Neural crest cell (in vitro differentiated cells): ENCODE measurements at places on chromosomes 1 and 21.
A peak's percentile ranks its signal among the peaks of the same experiment; 100 is the strongest.

DNA sequence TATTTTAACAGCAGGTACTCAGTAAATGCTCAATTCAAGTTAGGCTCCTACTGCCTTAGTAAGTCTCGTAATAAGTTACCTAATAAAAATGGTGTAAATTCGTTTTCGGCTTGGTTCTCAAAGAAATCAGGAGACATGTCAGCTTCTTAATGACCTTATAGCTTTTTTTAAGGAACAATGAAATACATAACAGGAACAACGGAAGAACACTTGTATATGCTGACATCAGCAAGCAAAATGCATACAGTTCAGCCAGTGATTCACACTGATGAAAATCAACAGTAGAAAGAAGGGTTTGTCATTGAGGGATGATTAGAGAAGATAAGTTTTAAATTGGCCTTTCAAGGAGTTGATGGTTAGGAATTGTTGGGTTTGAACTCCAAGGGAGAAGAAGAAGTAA lies 13.3 kb downstream of the RPTN start:
- DNase-seq, result no peak

GRCh38 chr1:17763995-17764394 lies 8.9 kb downstream of the ACTL8 start:
- DNase-seq, result no peak

DNA sequence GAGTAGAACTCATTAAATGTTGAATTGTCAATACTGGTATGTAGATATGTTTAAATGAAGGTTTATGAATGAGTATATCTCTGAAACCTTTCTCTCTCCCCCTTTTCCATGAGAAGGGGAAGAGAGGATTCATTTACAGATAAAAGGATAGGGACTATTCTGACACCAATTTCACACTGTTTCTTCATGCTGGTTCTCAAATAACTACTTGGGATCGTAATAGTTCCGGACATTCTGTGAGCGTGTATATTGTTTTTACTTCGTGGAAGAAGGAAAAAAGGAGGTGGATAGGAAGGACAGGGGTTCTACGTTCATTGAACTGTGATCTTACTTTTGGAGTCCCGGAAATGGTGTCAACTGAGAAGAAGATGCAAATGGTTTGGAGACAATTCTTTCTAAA lies 284.2 kb downstream of the GRIK1 start:
- no peak for DNase-seq

GRCh38 chr1:220426989-220427388 lies 100.9 kb upstream of the MARK1 start:
- no peak for DNase-seq

DNA sequence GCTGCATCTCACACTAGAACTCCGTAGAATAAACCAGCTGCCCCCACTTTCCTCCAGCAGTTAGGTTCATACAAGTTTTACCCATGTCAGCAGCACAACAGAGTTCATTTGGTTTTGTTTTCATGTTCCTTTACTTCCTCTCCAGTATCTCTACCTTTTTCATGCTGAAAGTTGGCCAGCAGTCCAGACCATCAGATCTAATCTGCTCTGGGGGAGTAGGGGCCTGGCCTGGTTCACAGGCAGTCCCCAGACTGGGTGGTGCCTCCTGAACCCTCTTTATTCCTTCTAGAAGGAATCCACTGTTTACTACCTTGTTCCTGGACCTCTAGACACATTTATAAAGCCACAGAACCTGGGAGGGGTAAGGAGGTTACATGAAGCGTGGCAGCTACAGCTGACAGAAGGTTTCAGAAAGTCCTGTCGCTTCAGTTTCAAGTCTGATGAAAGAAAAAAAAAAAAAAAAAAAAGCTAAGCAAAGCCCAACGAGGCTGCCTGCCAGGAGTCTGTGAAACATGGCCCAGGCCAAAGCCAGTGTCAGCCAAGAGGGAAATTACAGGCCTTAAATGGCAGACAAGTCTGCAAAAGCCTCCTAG lies 184.6 kb upstream of the JUN start:
- DNase-seq, result no peak

- no peak for DNase-seq
Observed at GRCh38 chr1:208149776-208150514, 94.2 kb downstream of the PLXNA2 start.

- DNase-seq, result no peak
Observed at GRCh38 chr1:177183836-177184235, 13.1 kb downstream of the BRINP2 start.

DNA sequence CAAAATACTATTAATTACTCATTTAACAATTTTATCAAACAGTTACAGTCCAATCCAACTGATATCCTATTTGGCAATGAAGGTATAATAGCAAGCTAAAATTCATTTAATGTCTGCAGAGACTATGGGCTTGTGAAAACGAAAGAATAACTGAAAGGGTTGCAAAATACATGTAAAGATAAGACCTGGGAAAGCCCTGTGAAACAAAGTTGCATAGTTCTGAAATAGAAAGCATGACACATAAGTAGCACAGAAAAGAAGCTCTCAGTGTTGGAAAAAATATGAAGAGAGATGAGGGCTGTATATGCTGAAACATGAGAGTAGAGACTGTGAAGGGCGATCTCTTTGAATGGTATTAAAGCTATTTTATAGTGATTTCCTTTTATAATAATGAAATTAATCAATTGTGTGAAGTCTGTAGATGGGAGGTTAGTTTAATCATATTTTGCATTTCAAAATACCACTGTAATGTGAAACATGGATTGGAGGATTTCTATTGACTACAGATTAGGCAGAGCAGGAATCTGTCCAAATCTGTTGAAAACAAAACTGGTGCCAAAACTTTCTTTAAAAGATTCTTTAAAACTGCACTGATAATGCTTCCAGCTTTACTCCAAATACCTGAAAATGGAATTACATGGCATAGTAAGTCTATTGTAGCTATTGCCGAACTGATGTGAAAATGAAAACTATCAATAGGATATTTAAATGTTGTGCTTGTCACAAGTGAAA lies 1518.9 kb upstream of the B3GALT2 start:
- DNase-seq, result no peak

DNA sequence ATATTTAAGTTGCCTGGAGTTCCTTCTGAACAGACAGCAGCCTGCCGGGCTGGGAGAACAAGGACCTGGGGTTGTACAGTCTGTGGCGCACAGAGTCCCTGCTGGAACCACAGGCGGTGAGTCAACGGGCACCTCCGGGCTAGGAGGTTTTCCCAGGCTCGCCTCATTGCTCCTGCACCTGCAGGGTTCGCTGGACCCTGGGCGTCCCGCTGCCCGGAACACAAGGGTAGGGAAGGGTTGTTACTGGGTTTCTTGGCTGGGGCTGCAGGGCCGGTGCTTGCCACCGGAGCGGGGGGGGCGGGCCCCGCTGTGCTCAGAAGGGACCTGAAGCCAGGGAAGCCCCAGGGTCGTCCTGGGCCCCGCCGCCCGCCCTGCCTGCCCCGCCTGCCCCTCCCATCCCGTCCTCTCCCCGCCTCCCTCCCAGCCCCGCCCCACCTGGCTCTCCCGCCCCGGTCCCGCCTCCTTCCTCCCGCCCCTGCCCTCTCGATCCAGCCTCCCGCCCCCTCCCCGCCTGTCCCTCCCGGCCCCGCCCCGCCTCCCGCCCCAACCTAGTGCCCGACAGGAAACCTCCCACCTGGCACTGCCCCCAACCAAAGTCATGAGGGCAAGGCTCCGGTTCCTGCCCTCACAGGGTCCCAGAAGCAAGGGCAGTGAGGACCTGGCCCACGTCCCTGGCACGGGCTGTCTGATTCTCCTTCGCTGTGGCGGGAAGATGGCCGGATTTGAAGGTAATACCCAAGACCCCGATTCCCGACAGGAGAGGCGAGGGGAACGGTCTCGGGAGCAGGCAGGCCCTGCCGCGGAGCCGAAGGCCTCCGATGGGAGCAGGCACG lies 6.8 kb downstream of the JMJD4 start:
- DNase-seq, result peak; percentile 34

GRCh38 chr1:26003756-26004155 lies 5.9 kb upstream of the PAFAH2 start:
- DNase-seq, result no peak

DNA sequence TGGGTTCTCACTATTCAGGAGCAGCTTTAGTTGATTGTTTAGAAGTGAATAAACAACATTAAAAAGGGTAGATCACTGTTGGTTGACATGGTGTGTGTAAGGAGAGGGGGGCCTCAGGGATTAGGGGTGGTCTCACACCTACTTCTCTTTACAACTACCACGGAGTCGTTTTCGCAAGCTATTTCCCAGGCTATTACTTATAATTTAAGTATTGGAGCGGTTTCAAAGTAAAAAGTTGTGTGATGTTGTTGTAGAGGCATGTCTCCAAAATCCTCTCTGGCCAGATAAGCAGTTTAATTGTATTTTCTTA lies 1.3 kb downstream of the GPSM2 start:
- DNase-seq, result no peak

- DNase-seq, result no peak
Observed at GRCh38 chr1:235876402-235876841, 9.7 kb upstream of the LYST start.

GRCh38 chr1:23732363-23733224 lies 10.7 kb upstream of the ELOA start:
- no peak for DNase-seq

- DNase-seq, result no peak
Observed at GRCh38 chr21:43653626-43654025, 5.7 kb downstream of the HSF2BP start.

DNA sequence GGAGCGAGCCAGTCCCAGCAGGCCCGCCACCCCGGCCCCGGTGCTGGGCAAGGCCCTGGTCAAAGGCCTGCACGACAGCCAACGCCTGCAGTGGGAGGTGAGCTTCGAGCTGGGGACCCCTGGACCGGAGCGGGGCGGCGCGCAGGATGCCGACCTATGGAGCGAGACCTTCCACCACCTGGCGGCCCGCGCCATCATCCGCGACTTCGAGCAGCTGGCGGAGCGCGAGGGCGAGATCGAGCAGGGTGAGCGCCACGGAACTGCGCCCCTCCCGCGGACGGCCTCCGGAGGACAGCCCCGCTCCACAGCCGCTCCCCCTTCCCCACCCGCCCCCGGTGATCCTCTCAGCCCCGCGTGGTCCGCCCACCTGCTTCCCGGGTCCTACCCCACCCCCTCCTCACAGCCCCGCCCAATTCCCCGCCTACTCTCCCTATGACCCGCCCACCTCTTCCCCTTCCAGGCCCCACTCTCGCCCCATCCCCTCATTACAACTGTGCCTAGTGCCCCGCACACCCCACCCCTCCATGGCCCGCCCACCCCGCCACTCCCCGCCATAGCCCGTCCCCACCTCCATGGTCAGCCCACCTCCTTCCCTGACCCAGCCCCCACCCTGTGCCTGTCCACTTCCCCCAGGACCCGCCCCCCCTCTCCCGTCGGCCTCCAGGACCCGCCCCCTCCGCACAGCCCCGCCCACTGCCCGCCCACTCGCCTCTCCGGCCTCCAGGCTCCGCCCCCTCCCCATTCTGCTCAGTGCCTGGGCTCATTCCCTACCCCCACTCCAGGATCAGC lies 52.7 kb downstream of the VWA5B1 start:
- DNase-seq, result peak; percentile 61

- DNase-seq, result no peak
Observed at GRCh38 chr1:202249846-202250245, 56.2 kb downstream of the LGR6 start.

- DNase-seq, result no peak
Observed at GRCh38 chr1:209412036-209412435, 171.5 kb upstream of the CAMK1G start.

- DNase-seq, result peak; percentile 47
Observed at GRCh38 chr1:20485527-20486456, at the start of gene CAMK2N1. Gene CAMK2N1, minus strand, starts transcription at chr1:20486210. Its CDS starts 831 bp downstream, at chr1:20485379.

DNA sequence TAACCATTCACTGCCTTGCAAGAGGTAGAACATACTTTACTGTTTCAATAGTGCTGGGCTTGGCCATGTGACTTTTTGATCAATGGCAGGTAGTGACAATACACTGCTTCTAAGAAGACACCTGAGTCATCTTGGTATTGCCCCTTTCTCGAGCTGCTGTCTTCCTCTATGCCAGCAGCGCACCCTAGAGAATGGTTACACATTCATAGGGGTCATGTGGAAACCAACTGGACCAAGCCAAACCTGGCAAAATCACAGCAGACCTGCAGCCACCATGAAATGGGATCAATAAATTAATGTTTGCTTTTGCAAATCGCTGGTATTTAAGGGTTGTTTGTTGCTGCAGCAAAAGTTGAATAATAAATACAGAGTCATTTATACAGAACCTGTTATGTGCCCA lies 122.3 kb downstream of the GRIK1 start:
- no peak for DNase-seq
